Uterus (tissue), 4 donors: ENCODE measurements at places on chromosomes 5 and 9. TPM values are rescaled to one million over a fixed set of nuclear protein-coding genes. Genes with fewer than 3 reads are reported as not detected.
A peak's percentile ranks its signal among the peaks of the same experiment; 100 is the strongest.

DNA sequence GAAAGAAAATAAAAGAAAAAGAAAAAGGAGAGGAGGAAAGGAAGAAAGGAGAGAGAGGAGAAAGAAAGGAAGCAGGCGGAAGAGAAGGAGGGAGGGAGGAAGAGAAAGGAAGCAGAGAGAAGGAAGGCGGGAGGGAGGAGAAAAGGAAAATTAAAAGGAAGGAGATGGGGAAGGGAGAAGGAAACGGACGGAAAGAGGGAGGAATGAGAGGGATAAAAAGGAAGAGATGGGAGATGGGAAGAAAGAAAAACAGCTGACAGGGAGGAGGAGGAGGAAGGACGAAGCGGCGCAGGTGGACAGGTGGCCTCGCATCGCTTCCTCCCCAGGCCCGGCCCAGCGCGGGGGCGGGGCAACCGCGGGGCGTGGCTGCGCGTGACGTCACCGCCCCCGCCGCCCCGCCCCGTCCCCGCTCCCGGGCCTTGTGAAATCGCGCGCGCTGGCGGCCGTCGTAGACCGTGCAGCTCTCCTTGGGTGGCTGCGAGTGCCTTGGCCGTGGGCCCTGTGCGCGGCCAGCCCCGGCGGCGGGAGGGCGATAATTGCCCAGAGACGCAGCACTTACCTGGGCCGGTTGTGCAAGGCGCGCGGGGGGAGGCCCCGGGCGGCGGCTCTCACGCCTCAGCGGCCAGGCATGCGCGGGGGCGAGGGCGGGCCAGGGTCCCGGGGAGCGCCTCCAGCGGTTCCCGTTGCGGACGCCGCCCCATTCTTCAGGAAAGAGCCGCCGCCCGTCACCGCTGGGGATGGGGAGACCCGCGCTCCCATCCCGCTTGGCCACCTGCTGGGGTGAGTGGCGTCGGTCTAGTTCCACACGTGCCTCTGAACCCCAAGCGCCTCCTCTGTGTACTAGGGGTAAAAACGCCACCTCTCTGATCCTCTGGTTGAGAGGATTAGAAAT is 49.6 kb upstream of the FOXE1 start:
- peak; percentile 53 for DNase-seq

DNA sequence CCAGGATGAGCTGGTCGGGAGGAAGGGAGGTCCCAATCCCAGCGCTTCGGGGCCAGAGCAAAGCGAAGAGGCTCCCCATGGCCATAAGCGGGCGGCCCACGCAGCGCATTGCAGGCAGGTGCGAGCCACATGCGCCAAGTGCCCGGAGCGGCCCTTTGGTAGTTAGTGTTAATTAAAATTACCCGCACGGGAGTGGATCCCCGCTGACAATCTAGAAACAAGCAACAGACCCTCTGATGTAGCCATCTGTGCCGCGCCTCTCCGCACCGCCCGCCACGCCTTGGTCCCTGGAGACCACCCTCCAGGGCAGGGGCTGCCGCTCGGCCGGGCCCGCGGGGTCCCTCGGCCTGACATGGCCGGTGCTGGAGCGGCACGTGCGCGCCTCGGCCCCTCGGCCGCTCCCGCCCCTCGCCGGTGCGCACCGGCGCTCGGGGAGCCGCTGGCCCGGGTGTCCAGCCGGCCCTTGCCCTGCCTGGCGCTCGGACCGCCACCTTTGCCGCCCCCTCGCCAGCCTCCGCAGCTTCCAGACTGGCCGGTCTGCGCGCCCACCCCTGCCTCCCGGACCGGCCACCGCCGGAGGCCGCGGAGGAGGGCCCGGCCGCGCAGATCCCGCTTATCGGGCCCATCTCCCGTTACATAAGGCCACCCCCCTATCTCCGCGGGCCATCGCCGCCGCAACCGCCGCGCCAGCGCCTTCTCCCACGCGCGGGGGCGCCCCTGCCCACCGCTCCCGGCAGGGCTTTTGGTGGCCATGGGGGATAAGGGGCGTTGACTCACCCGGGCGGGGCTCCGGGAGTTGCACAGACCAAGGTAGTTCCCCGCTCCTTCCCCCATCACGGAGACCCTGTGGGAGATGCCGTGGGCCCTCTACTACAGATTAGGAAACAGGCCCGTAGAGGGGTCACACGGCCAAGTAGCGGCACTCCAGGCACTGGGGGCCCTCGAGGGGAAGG is 1.9 kb upstream of the IL13 start:
- no peak for DNase-seq

DNA sequence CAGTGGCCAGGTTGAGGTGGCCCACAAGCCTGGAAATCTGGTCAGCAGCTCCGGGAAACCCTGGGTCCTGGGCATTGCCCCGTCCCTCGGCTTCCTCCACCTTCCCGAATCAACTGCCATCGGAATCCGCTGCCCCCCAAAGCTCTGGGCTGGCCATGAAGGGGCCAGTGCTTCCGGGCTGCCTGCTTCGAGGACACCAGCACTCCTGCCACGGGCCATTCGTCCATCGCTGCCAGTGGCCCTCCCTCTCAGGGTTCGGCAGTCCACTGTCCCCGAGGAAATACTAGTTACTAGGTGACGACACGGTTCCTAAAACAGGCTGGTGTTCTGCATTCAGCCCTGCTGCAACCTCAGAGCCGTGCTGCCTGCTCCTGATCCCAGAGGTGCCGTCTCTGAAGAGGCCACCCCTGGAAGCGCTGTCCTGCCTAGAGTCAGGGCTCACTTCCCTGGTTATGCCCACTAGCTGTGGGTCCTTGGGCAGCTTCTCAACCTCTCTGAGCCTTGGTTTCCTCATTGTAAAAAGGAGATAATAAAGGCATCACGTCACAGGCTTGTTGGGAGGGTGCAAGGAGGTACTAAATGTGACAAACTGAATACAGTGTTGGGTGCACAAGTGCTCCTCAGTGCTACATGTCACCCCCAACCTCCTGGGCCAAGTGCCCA is 3.5 kb upstream of the WDR5 start:
- DNase-seq, result no peak

GRCh38 chr9:113246928-113247327 is 25.6 kb downstream of the SLC31A1 start:
- no peak for DNase-seq

Gene CAMK2A
- 2.0 TPM for total RNA-seq
